ENCODE measurements at places on chromosomes 2 and 18. TPM values are rescaled to one million over a fixed set of nuclear protein-coding genes. Genes with fewer than 3 reads are reported as not detected.

DNA sequence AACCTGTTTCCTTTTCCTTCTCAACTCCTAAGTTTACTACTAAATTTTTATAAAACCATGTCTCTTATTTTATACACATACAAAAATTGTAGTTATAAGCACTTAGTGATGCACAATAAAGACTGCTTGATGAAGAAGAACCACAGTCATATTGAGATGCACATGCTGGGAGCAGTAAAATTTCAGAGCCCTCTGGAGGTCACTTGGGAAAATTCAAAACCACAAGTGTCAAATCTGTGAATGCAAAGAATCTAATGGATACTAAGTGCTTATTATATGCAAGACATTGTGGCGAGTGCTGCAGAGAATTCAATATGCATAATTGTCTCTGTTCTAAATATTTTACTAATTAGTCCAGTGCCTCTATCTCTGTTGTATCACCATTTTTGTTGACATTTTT lies 180.5 kb downstream of the VWC2L start:
- DNase-seq: no peak

- no peak for DNase-seq
Measured at GRCh38 chr2:240599141-240599583, 12.6 kb downstream of the CAPN10 start.

GRCh38 chr2:177900082-177900481 lies 172.5 kb downstream of the PDE11A start:
- DNase-seq: no peak

DNA sequence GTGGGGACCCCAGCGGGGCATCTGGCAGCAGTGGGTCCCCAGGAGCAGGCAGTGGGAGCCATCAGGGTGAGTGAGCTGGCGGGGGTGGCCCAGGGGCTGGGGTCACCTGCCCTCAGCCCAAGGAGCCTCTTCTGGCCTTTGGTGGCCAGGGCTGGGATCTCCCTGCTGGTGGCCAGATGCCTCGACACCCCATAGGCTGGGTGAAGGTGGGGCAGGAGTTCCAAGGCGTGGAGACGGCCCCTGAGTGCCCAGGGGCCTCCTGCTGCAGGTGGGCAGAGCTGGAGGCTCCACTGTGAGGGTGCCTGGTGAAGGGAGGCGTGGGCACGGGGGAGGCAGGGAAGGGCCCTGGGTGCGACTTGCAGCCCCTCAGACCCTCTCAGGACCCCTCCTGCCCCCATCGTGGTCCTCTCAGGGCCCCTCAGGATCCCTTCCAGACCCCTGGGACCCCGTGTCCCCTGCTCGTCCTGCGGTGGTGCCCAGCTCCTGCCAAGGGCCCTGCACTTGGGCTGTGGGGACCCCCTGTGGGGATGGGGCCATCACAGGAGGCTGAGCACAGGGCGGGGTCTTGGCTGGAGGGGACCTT lies 5.0 kb upstream of the GPR35 start:
- DNase-seq: no peak

- DNase-seq: no peak
Measured at GRCh38 chr2:162457490-162457889, 113.6 kb downstream of the GCA start.

GRCh38 chr2:183780072-183780471 lies 655.8 kb downstream of the NUP35 start:
- DNase-seq: no peak

DNA sequence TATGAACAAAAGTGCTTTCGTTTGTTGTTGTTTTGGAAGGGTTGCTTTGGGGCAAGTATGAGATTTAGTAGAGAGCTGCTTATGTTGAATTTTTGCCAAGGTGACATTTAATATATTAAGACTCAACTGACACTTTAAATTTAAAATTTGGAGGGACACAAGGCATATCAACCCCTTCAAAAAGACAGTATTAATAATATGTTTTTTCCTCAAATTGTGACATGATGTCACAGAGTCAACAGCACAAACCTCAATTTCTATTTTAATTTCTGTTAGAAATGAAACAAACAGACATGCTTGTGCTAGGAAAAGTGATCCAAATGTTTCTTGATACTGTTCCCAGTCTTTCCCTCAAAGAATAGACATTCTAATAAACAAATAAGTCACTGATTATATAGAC lies 218.9 kb downstream of the CYRIA start:
- DNase-seq: no peak

- no peak for DNase-seq
Measured at GRCh38 chr18:10432781-10433180, 21.7 kb upstream of the APCDD1 start.

DNA sequence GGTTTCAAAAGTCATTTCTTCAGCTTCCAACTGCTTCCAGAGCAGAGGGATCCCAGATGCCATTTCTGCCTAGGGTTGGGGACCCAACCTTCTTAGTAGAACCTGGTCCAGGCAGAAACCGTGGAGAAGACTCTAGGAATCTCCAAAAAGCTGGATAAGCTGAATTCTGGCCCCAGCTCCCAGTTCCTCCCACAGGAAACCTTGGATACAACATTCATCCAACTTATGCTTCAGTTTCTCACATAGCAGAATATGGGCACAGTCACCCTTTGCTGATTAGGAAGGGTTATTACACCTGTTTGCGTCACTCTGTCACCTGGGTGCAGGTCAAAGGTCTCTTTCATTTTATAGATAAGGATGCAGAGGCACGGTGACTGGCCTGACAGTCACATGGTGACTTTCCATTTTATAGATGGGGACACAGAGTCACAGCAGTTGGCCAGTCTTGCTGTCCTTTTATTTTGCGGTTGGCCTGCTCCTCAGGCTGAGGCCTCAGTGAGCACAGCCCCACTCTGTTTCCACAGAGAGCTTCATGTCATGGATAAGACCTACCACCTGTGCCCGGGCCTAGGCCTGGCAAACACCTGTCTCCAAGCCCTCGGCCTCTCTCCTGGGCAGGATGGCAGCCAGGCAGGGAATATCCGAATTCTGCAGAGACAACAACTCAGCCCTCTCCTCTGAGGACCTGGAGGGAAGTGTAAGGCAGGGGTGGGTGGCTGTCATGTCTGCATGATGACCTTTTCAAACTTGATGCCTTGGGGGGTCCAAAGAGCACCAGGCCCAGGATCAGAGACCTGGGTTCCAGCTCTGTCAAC lies 148.8 kb downstream of the SMAD7 start:
- no peak for DNase-seq

DNA sequence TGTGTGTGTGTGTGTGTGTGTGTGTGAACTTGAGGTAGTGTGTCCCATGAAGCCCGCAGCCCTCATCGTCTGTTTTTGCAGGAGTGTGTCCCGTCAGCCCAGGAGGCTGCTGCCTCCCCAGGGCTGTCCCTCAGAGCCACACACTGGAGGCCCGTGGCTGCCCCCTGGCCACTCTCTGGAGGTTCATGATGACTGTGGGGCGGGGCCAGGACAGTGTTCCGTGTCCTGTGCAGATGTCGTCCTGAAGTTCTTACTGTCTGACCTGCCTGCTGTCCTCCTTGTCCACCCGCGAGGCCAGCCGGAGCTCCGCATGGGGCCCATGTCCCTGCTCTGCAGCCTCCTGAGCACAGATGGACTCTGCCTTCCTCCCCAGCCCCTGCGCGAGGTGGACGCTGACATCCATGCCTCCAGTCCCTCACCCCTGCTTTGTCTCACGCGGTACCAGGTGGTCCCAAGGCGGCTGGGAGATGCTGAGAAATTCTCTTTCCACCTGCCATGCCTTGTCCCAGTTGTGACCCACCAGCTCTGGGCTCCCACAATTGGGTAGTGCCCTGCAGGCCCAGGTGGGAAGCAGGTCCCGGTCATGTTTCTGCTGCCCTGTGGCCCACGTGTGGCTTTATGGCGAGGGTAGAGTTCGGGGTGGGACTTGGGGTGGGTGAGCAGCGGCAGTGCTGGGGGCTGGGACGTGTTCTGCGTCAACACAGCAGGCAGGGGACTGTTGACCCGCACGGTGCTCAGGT lies 92.8 kb downstream of the NFATC1 start:
- no peak for DNase-seq

DNA sequence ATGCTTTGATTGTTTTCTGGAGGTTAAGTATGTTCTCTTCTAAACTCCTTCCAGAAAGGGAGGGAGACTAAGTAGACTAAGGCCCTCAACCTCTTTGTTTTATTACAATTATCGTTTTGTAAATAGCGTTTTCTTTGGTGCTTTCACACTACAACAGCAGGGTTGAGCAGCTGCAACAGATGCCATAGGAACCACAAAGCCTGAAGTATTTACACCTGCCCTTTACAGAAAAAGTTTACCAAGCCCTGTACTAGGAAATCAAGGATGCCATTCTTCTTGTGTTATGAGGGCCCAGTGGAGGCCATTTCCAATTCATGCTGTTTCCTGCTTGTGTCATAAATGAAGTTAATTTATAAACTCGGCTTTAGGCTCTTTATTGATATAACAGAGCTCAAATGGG lies 914.8 kb downstream of the DCDC2C start:
- no peak for DNase-seq

GRCh38 chr2:28772351-28772750 lies 20.7 kb downstream of the PPP1CB start:
- DNase-seq: no peak

DNA sequence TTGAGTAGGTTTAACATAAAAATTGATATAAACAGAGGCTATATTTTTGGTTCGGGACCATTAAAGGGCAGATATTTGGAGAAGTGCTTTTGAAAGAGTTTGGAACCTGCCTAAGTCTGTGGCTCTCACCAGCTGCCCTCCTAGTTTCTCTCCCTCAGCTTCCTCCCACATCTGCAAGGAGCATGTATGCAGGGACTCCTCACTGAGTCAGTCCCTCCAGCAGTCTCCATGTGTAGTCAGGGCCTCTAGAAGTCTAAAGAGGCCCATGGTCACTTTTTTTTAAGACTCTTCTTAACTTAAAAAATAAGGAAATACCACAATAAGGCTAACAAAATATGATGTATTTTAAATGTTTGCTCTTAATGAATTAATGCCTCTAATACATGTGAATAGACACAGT lies 220.0 kb upstream of the TANK start:
- DNase-seq: no peak

- DNase-seq: no peak
Measured at GRCh38 chr2:29520001-29520400, 401.4 kb downstream of the ALK start.

DNA sequence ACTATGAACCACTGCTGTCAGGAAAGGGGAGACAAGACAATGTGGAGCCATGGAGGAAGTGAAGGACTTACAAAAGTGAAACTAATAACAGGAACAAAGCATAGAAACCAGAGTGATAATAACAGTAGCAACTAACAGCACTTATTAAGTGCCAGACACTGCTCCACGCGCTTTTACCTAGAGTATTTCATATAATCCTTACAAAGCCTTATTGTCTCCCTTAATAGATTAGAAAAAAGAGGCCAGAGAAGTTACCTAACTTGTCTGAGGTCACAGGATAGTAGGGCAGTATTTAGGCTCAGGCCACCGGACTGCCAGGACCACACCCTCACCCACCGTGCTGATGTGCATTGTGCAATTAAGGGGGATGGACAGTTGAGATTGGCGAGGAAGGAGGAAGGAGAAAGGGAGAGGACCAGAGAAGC lies 98.6 kb upstream of the NFU1 start:
- no peak for DNase-seq

DNA sequence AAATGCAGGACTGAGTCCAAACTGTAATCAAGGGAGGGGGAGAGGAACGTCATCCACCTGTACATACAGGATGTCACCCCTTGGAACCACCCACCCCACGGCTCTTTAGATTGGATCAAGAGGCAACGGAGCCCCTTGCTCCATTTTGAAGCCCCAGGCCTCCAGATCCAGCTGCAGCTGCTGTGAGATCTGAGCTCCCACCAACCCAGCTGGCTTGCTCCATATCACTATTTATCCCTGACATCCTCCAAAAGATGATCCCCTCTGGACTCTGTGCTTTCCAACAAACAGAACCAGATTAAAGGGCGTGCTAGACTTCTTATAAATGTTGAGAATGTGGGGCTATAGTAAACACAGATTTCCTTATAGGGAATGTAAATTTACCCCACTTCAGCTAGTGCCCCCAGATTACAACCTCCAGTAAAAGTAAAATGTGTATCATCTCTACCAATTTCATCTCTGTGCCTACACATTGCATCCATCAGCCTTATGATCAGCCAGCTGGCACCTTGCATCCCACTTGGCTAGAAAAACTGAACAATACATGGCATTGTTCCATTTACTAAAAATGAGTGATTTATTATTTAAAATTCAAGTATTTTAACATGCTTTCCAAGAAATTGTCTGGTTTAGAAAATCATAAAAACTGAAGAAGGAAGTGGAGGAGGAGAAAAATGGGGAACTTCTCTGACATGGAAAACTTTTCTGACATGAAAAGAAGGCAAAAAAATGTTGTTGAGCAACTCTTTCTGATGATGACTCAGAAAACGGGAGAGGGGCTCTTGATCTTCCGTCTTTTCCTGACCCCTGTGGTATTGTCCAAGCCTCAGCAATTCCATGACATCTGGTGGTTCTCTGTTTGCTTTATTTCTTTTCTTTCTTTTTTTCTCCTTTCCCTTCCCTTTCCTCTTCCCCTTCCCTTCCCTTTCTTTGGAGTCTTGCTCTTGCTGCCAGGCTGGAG lies 262.6 kb upstream of the THUMPD2 start:
- no peak for DNase-seq

DNA sequence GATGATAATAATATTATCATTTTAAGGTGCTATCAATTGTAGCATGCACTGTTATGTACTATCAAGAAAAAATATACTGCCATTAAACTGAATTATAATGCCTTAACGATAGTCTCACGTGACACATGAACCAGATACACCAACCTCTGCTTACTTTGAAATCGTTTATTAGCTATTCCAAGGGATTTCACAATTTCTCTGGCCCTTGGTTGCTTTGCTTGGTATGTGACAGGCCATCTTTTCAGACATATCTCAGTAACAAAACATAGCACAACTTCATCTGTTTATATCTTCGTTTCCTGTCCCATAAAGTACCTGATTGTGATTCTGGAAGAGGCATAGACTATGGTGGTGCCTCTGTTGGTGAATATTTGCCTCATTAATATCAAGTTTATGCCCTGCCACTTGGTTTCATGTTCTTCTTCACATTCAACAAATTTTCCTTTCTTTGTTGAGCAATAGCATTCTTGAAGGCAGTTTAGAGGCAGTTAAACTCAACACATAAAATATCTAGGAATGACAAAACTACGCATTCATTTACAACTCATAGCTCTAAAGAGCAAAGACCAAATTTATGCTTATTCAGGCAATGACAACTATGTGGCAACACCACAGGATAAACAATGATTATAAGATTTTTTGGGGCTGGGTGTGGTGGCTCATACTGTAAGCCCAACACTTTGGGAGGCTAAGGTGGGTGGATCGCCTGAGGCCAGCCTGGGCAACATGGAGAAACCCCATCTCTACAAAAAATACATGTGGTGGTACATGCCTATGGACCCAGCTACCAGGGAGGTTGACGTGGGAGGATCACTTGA lies 84.3 kb downstream of the MCFD2 start:
- DNase-seq: no peak

- no peak for DNase-seq
Measured at GRCh38 chr2:157217409-157217808, 40.1 kb upstream of the GALNT5 start.

LONRF2 gene
- total RNA-seq: 47.3 TPM

FBXO15 gene
- total RNA-seq: 4.1 TPM

DNAJC5G gene
- not detected for total RNA-seq

CCDC74A gene
- 4.5 TPM for total RNA-seq

DNAH7 gene
- 11.4 TPM for total RNA-seq

HJURP gene
- total RNA-seq: 2.0 TPM

PJVK gene
- total RNA-seq: 2.4 TPM

Data from frontal cortex (tissue), 4 donors.